ENCODE measurements at places on chromosomes 4 and X. TPM values are rescaled to one million over a fixed set of nuclear protein-coding genes. Genes with fewer than 3 reads are reported as not detected.

GRCh38 chrX:86016139-86016538, 31.2 kb downstream of the CHM start:
- no peak overlapping the region for H3K4me3 ChIP-seq
- H3K27ac ChIP-seq, result no peak overlapping the region
- H3K36me3 ChIP-seq, result no peaks in the 10 kb centered on the region
- no peak for DNase-seq
- no peaks in the 10 kb centered on the region for H3K4me1 ChIP-seq

DNA sequence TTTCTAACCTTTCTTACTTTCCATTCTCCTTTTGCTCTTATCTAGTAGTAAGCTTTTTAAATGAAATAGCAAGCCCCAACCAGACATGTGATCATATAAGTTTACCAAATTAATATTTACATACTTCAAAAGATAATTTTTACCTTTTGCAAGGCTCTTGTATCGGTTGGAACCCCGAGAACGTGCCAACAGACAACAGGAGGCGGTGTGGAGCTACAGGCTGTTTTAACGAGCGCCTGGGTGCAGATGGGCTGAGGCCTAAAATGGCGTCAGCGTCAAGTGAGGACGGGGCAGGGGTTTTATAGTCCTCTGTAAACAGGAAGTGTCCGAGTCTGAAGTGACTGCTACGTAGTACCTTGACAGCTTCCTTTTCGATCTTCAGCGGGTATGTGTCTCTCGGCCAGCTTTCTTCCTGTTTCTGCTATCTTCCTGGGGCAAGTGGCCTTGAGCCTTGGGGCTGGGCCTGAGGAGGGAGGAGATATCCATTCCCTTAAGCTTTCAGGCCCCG, 342.7 kb downstream of the GALNTL6 start:
- no peaks in the 10 kb centered on the region for H3K4me1 ChIP-seq
- H3K27me3 ChIP-seq, result no peaks in the 10 kb centered on the region
- H3K4me3 ChIP-seq, result no peak overlapping the region
- no peaks in the 10 kb centered on the region for H3K36me3 ChIP-seq
- no peak for DNase-seq
- H3K27ac ChIP-seq, result no peak overlapping the region

The IQCM gene
- not detected for polyA plus RNA-seq

GRCh38 chr4:162727232-162727631, 439.5 kb downstream of the NAF1 start:
- no peaks in the 10 kb centered on the region for H3K27me3 ChIP-seq
- no peak for DNase-seq
- H3K36me3 ChIP-seq, result no peaks in the 10 kb centered on the region
- no peak overlapping the region for H3K27ac ChIP-seq

The SPANXN4 gene
- not detected for polyA plus RNA-seq

The GLRA3 gene
- polyA plus RNA-seq, result not detected

Measured in heart right ventricle (tissue), 16 donors.